ENCODE measurements at places on chromosomes 13 and 19.

GRCh38 chr13:97028441-97029299 is 34.4 kb upstream of the OXGR1 start:
- no peak for ATAC-seq

GRCh38 chr19:45469945-45470761 is 2.4 kb downstream of the FOSB start:
- peak; percentile 20 for ATAC-seq

GRCh38 chr13:41470196-41470595 is 12.8 kb downstream of the RGCC start:
- peak; percentile 81 for ATAC-seq

GRCh38 chr13:61253105-61253877 is 162.4 kb downstream of the PCDH20 start:
- no peak for ATAC-seq

GRCh38 chr13:59793107-59793506 is 370.6 kb downstream of the DIAPH3 start:
- no peak for ATAC-seq

DNA sequence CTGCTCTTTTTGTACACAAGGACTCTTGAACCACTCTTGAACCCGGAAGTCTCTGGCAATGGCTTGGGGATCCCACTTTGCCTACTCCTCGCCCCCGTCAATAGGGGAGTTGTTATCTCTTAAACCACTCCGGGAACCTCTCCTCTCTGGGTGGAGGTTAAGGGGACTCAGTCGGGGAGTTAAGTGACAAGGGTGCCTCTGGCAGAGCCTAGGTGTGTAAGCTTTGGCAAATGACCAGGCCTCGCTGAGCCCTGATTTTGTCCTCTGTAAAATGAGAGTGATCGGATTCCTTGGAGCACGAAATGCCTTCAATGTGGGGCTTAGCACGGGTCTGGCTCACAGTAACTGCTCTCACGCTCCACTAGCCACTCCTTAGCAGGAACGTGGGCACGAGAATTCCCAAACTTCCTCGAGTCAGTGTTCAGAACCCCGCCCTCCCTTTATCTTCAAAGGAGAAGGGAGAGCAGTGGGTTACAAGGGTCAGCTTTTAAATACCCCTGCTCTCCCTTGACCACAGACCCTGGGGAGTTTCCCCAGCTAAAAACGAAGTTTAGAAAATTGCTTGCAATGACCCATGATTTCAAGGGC is 193.3 kb downstream of the KATNAL1 start:
- no peak for ATAC-seq

DNA sequence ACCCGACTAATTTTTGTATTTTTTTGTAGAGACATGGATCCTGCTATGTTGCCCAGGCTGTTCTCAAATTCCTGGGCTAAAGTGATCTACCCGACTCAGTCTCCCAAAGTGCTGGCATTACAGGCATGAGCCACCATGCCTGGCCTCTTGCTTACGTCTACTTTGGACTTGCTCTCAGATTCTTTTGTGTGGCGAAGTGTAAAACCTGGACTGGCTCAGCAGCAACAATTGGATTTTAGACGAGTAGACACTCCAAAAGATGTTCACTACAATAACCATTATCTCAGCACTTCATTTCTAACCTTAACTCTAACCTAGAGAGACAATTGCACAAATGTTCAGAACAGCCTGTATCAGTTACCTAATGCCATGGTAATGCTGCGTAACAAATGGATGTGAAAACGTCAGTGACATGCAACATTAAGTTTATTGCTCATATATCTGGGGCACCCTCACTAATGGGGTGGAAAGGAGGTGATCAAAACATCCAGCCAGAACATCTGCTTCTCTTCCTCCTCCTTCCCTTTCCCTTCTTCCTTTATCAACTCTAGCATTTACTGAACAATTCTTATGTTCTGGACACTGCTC is 124.9 kb upstream of the MRI1 start:
- no peak for ATAC-seq

DNA sequence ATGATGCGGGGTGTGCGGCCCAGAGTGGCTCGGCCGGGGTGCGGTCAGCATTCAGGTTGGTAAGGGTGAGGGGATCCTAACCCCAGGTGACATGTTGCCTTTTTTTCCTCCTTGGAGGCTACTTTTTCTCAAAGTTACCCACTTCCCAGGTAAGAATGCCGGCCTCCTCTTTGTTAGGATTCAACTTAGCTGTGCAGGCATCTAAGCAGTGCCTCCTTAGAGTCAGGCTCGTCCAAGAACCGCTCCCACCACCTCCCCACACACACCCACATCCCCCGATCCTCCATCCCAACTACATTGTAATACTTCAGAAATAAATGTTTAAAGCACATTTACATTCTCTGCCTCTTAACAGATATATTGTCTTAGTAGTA is 733 bp upstream of the ENOX1 start:
- ATAC-seq, result no peak

GRCh38 chr13:64471916-64472315 is 2758.2 kb downstream of the PCDH9 start:
- no peak for ATAC-seq

All from activated T-helper 17 cell treated with anti-CD3 and anti-CD28 coated beads, Interleukin-2, amount 50 U/mL, for 72 hours (primary cell).